ENCODE measurements at places on chromosomes 2 and 18. TPM values are rescaled to one million over a fixed set of nuclear protein-coding genes. Genes with fewer than 3 reads are reported as not detected.

GALR1 gene
- not detected for total RNA-seq

NABP1 gene
- 3.2 TPM for total RNA-seq

SERPINB12 gene
- total RNA-seq: not detected

AKAIN1 gene
- not detected for total RNA-seq

DNA sequence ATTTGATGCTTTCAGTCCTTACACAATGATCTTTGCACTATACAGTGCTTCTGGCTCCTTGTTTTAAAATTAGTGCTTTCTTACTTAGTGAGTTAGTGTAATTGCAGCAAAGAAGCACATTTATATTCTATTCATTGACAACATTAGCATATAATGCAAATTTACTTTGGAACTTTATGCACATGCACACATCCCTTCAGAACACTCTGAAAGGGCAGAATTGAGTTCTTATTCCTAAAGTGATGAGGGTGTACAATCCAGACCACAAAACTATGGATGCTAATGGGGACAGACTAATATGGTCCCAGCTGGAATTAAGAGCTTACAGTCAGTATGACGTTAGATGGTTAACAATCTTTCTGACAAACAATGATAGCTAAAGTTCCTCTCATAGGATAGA lies 127.1 kb downstream of the RBMS1 start:
- DNase-seq: no peak

GRCh38 chr2:33371304-33372090 lies 105.0 kb upstream of the RASGRP3 start:
- DNase-seq: no peak

GRCh38 chr2:142220901-142221300 lies 90.1 kb upstream of the LRP1B start:
- DNase-seq: no peak

GRCh38 chr2:120396861-120397811 lies 51.2 kb downstream of the INHBB start:
- DNase-seq: no peak

- no peak for DNase-seq
Measured at GRCh38 chr18:32707147-32707546, 65.7 kb downstream of the KLHL14 start.

DNA sequence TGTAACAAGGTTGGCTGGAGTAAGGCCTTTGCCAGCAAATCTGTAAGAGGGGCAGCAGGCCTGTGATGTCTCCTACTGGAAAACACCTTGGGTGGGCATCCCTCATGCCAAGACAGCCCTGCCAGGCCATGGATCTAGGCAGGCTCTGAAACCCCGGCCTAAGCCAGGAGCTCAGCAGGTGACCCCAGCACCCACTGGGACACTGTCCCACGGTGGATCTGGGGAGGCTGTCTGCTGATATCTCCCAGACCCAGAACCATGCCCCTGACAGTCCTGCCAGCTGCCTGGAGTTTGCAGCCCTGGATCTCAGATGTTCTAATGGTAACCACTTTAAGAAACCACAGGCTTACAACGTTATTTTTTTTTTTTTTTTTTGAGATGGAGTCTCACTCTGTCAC lies 117.7 kb downstream of the ZNF516 start:
- no peak for DNase-seq

DNA sequence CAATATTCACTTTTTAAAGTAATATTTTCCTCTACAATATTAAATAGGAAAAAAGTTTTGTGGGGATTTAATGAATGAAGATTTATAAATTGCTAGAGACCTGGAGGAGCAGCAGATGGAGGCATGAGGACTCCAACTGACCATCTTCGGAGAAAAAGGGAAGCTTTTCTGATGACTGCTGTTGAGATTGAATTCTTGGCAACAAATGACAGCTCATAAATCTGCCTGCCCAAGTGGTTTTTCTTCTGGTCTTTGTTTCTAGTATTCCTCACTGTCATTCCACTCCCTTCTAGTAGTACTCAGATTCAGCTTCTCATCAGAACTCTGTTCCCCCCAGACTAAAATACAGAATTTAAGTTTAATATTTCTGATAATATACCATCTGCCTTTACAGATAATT lies 157.0 kb downstream of the EML6 start:
- no peak for DNase-seq

- DNase-seq: no peak
Measured at GRCh38 chr2:28601616-28602015, 105.8 kb downstream of the PLB1 start.

DNA sequence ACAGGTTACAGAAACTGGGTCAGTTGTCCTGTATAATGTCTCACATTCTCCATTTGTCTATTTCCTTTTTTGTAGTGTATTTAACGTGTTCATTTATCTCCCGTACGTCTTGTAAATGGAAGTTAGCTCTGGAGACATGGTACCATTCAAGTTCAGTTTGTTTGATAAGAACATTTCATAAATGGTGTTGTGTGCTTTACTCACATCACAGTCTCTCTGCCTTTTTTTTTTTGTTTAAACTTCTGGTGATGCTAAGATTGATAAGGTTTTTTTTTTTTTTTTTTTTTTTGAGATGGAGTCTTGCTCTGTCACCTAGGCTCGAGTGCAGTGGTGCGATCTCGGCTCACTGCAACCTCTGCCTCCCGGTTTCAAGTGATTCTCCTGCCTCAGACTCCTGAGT lies 41.7 kb downstream of the UBR3 start:
- no peak for DNase-seq

DNA sequence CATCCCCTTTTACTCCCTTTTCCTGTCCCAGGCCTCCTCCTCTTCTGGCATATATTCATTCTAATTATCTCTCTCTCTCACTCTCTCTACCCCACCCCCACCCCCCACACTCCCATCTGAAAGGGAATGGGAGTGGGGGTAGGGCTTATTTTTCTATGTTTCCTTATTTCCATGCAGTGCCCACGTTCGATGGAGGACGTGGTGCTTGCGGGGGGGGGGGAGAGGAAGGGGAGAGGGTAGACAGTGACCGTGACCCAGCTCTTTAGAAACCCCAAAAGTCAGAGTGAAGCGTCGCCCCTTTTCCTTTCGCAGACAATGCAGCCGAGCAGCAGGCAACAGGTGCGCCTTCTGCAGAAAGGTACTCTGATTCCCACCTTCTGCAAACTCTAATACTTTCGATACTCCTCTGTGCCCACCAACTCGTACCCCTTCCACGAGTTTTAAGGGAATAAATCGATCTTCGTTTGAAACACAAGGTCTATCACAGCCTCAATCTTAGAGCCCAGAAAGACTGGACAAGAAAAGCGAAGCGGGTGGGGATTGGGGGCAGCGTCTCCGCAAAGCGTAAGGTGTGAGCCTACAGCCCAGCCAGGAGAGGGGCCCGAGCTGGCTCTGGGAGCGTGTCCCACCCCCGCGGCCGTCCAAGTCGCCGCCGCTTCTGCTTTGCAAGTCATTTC lies 891 bp upstream of the NR4A2 start:
- DNase-seq: no peak

DNA sequence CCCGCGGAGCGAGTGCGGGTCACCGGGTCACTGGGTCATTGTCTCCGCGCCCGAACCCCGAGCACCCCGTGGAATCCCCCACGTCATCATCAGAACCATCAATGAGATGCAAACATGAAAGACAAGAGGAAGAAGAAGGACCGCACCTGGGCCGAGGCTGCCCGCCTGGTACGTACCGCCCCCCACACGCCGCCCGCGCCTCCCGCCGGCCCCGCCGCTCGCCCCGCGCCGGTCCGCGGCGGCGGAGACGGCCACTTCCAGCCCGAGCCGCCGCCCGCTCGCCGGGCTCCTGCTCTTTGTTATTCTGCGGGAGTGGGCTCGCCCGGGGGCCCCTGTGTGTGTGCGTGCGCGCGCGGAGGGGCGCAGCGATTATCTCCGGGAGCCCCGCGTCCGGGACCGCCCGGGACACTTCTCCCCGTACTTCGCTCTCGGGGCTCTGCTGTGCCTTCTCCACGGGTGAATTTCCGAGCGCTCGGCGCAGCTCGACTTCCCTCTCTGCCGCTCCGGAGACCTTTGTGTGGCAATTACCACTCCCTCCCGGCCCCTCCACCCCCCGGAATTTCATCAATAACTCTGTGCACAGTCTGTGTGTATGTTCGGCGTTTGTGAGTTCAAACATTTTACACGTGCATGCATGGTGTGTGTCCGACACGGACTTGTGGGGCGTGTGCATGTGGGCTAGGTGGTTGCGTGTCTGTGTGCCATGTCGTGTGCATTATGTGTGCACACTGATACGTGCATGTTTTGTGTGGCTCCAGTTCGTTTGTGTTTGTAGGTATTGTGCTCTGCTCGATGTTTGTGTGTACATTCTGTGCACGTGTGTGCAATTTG lies 714 bp downstream of the ASXL3 start:
- DNase-seq: no peak

- DNase-seq: no peak
Measured at GRCh38 chr2:81545626-81546025, 1241.1 kb upstream of the LRRTM1 start.

GRCh38 chr18:54229421-54230059 lies 5.1 kb upstream of the MBD2 start:
- DNase-seq: no peak

- DNase-seq: no peak
Measured at GRCh38 chr2:178615969-178616368, 135.7 kb downstream of the PLEKHA3 start.

DNA sequence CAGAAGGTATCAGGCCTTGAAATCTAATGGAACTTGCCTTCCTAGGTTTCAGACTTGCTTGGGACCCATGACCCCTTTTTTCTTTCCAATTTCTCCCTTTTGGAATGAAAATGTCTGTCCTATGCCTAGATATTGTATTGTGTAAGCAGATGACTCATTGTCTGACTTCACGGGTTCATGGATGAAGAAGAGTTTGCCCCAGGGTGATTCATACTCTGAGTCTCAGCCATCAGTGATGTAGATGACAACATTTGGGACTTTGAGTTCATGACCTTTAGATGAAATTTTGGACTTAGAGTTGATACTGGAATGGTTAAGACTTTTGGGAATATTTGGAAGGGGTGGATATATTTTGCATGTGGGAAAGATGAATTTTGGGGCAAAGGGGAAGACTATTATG lies 11.2 kb upstream of the SCYGR5 start:
- DNase-seq: peak; percentile 11

DNA sequence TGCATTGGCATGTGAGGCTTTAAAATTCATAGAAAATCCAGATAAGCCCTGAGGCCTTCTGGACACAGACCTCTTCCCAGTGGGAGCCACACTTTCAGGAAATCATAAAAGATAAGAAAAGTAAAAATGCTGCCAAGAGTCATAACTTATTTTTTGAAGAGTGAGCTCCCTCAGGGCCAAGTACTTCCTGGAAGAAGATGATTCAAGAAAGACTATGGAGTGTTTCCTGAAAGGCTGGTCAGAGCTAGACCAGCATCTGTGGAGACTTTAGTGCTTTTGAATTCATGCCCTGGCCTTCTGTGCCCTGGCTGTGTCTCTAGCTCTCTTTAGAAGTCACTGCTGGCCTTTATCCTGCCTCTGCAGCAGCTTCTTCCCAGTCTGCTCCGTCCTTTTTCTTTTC lies 6.4 kb upstream of the XDH start:
- no peak for DNase-seq

- no peak for DNase-seq
Measured at GRCh38 chr2:115294999-115295398, 852.6 kb downstream of the DPP10 start.

DNA sequence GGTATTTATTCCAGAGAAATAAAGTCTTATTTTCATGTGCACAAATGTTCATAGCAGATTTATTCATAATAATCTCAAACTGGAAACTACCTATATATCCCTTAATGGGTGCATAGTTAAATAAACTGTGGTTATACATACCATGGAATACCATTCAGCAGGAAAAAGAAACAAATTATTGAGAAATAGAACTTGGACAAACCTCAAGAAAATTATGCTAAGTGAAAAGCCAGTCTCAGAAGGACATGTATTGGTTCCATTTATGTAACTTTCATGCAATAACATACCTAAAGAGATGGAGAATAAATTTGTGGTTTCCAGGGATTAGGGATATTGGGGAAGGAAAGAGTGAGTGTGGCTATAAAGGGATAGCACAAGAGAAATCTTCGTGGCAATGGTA lies 452.6 kb downstream of the SETBP1 start:
- DNase-seq: no peak

GRCh38 chr2:36059691-36060090 lies 295.9 kb upstream of the CRIM1 start:
- no peak for DNase-seq

Measured in gastrocnemius medialis (tissue), 4 donors.